ENCODE measurements at places on chromosomes 2 and 18.

DNA sequence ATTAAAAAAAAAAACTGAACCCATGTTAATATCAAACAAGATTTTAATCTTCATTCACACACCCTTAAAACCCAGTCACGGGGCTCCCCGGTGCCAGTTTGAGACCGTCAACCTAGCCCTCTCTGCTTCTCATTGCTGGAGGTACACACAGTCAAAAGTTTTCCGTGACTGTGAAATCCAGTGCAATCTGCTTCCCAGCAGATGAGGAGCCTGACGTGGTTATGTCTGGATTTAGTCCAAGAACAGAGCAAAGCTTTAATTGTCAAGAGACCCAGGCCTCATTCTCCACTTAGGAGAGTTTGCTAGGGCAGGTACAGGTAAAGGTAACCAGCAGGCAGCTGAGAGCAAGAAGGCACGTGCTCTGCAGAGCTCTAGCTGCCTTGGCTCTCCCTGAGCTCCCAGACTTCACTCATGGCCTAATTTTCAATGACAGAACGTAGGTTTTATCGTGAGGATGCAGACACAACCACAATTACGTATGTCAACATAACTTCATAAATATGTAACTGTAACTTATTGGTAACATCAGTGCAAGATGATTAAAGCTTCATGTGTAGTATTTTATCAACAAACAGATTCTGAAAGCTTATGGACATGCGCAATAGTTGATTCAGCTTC, 56.3 kb downstream of the SLC16A14 start:
- no peak for DNase-seq

DNA sequence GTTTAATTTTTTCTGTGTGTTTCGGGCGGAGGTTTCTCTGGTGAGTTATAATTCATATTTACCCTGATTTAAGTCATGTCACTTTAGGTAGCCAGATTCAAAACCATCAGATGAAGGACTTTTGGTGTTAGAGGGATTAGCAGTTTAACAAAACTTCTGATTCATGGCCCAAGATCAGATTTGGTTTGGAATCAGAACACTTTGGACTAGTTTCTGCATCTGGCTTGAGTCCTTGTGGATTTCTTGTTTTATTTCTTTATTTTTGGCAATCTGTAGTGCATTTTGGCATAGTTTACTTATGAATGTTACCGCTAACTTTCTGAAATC, 3.5 kb downstream of the NEDD4L start:
- DNase-seq, result no peak

GRCh38 chr2:172373766-172374165, 53.6 kb upstream of the ITGA6 start:
- DNase-seq, result no peak

DNA sequence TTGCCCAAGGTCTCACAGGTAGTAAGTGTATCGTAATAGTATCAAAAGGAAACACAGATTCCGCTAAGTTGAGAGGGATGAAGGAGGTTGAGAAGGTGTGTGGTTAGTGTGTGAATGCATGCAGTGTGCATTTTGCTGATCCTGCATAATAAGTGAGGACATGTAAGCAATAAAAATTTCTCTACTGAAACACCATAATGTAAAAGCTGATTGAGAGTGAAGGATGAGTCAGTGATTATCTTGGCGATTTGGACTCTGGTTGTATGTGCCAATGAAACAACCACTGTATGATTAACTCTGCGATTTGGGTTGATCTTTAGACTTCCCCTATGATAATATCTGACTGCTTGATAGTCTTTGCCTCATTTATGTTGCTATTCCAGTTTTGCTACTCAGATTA, 16.7 kb upstream of the ADGRF3 start:
- DNase-seq, result no peak

DNA sequence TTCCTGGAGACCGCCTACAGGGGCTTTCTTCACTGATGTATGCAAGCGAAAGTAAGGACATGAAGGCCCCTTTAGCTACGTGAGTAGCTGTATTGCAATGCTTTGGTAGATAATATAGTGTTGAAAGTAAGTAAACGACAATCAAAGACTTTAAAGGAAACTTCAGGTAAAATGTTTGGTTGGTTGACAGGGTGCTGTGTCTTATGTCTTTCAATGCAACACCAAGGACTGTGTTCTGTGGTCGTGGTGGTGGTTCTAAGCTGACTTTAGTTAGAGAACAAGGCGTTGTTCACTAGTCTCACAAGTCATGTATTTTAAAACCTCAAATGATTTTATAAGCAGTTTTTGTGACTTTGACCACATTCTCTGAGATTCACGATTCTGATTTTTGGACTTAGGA, 58.0 kb upstream of the CABYR start:
- DNase-seq, result no peak

DNA sequence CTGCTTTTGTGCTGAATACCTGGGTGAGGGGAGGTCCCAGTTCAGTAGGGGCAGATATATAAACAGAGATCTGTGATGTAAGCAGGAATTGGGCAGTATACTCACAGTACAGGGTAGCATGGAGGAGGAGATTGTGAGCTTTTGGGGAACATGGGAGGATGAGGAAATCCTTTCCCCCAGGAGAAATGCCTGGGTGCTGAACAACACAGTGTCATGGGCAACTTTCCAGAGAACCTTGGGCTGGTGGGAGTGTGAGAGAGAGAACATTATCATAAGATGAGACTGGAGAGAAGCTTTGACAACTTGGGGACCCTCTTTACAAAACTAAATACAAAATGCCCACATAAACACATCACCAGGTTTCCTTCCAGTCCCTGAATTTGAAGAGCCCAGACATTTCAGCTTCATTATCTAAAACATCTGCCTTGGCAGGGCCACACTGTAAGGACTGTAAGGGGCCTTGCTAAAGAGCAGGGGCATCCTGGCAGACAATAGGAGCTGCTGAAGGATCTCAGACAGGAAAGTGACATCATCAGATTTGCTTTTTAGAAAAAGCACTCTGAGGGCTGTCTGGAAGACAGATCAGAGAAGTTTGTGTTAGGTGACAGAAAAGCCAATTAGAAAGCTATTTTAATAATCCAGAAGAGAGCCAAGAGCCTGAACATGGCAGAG, 303.1 kb upstream of the FBXO11 start:
- DNase-seq, result no peak

GRCh38 chr2:69390471-69390870, 3.4 kb upstream of the GFPT1 start:
- no peak for DNase-seq

DNA sequence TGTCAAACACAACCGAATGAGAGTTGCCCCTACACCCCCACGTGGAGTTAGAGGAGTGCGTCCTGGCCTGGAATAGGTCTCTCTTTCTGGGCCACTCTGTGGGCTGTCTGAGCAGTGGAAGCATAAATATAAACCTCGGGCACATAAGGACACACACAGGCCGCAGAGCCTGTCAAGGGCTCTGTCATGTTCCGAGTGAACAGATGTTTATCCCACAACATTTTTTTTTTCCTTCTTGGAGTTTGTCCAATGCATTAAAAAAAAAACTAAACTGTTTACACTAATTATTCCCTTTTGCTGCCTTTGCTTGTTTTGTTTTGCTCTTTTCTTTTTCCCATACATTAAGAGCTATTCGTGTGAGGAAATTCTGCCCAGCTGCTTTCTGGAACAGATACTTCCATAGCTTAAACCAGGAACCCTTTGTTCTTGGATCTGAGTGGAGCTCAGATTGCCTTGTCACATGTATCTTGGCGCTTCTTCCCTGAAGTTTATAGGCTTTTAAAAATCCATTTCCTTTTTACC, 228.3 kb upstream of the FOSL2 start:
- no peak for DNase-seq

DNA sequence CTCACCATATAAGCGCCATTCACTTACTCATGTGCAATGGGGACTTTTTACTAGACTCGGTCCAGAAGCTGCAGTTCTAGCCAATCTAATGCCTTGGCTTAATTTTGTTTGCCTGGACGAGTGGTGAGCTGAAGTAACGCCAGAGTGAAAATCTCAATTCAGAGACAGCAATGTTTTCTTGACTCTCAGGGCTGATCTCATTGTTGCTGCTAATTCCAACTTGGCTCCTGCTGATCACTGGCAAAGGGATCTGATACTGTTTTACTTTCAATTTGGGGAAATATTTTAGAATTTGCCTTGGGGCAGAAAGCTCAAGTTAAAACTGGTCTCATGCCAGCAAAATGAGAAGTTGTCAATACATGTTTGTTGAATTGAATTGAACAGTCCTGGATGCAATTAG, 906.6 kb upstream of the CDH2 start:
- no peak for DNase-seq

DNA sequence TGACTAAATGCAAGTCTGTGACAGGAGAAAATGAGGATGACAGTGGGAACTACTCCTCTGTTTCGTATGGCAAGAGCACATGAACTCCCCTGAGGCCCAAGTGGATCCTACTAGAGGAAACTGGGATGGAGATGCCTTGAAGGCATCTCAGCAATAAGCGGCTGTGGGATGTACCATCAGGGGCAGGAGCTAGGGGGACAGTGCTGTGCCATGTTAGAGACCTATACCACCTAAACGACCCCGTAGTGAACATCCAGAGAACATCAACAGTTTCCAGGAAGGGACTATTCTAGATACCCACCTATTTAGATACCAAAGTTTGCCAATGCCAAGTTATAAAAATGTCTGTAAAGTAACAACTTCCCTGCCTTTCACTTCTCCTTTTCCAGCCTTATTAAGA, 860.8 kb upstream of the ACVR2A start:
- DNase-seq, result no peak

- no peak for DNase-seq
Measured at GRCh38 chr2:10184421-10184820, 61.9 kb downstream of the RRM2 start.

DNA sequence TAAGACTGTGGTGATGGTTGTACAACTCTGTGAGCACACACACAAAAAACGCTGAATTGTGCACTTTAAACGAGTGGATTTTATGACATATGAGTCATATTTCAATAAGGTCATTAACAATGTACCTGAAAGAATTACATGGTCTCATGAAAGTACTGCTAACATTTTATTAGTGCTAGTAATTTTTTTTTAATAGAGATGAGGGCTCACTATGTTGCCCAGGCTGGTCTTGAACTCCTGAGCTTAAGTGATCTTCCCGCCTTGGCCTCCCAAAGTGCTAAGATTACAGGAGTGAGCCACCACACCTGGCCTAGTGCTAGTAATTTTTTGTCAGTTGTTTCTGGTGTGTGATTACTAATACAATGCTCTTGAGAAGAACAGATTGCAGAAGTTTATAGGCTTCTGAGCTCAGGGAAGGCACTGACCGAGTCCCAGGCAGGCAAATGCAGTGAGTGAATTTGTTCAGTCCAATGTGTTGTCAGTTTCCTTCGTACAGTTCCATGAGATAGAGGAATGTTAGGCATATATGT, 177.0 kb downstream of the TGIF1 start:
- DNase-seq, result no peak
